T1000 (cell line): ENCODE measurements at places on chromosomes 16 and 17.

DNA sequence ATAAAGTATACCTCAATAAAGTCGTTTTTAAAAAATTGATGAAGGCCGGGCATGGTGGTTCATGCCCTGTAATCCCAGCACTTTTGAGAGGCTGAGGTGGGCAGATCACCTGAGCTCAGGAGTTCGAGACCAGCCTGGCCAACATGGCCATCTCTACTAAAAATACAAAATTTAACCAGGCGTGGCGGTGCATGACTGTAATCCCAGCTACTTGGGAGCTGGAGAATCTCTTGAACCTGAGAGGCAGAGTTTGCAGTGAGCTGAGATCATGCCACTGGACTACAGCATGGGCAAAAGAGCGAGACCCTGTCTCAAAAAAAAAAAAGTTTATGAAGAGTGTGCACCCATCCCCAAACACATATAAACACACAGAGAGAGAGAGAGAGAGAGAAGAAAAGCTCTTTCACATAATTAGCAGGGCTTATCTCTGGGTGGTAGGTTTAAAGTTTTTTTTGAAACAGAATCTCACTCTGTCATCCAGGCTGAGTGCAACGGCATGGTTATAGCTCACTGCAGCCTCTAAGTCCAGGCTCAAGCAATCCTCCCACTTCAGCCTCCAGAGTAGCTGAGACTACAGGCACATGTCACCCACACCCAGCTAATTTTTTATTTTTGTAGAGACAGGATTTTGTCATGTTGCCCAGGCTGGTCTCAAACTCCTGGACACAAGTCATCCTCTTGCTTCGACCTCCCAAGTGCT lies 3.0 kb downstream of the SREBF1 start:
- no peak for DNase-seq

DNA sequence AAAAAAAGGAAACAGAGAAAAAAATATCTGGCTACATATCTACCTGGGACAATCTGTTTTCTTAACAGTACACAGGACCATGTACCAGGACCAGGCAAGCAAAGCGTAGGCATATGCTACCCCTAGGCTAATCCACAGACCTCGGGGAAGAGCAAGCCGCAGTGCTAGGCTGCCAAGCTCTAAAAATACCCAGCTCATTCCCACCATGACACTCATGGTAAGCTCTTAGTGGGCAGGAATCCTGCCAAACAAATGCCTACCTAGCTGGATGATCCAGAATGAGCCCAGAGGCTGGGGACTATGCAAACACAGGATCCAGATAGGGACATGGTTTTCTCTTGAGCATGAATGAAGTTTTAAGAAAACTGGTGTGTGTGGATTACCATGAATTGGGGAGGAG lies 95.6 kb downstream of the GRIN2A start:
- no peak for DNase-seq

GRCh38 chr16:57966204-57966771 lies 4.6 kb downstream of the CNGB1 start:
- no peak for DNase-seq

- DNase-seq: no peak
Measured at GRCh38 chr16:64096689-64097088, 1025.2 kb downstream of the CDH11 start.

DNA sequence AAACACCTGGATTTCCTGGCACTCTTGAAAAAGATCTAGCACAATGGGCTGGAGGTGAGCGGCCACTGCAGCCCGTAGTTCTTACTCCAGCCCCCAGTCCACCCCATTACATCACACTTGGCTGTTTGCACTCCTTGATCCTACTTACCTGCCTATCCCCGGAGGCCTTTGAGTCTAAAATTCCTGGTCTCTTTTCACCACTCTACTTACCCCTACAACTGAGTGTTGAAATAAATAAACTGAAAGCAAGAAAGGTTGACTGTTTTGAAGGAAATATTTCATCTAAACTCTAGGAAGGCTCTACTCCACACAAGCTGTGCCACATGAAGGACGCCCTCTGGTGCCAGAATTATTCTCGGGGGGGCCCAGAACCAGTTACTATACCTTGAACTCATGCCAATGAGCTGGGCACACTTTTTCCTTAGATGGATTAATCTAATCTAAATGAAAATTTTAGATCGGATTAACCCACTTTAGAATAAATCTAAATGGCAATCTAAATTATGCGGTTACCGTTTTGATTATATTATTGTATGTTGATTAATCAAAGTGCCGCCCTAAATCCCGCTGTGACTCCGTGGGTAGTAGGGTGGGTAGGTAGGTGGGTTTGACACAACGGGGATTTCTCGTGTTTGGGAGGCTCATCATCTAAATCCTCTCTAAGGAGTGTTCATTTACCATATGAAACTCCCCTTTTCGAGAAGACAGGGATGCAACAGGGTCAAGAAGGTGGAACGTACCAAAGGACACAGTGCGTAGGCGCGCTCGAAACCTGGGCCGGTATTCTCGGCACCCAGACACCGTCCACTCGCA lies 651 bp upstream of the EIF1 start:
- DNase-seq: no peak

DNA sequence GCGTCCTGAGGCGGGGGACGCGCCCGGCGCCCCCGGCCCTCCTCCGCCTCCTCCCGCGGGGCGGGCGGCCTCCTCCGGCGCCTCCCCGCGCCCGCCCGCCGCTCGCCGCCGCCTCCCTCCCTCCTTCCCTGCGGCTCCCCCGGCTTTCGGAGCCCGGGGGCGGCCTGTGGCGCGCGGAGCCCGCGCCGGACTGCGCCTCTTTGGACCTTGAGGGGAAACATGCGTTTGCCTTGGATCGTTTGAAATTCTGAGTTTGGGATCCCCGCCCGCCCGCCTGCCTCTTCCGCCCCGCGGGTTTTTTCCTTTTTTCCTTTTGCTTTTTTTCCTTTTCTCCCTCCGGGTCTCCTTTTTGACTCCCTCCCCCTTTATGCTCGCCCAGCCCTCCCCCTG lies 390 bp downstream of the ZNRF1 start:
- DNase-seq: no peak

- DNase-seq: no peak
Measured at GRCh38 chr17:44786551-44787081, 27.8 kb downstream of the ADAM11 start.

DNA sequence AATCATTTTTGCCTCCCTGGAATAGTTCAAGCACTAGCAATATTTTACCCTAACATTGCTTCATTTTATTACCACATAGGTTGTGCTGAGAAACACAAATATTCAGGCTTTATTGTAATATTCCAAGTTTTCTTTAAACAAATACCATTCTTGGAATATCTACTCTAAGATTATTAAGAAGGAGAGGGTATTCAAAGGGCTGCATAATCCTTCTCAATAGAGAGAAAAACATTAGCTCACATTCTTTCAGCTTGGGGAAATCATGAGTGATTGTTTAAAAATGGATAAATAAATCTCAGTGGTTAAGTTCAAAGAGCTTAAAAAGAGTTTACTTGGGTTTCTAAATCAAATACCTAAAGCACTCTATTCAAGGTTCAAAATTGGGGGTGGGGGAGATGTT lies 111.9 kb upstream of the CORO6 start:
- no peak for DNase-seq

DNA sequence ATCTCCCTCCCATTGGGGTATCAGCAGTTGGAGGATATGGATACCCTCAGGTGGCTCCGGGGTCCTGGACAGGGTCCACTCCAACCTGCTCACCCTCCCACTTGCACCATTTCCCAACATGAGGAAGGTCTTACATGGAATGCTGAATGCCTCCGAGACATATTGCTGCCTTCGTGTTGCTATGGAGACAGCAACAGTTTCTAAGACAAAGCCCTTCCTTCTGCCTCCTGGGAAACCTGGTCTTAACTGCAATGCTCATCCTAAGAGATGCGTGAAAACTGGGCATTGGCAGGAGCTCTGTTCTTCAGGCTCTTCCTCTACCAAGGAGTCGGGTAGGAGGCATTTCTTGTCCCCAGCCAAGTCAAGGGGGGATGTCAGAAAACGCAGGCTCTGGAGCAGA lies 45.2 kb downstream of the ST3GAL2 start:
- DNase-seq: no peak

GRCh38 chr16:59047114-59047513 lies 313.0 kb upstream of the GOT2 start:
- no peak for DNase-seq

- DNase-seq: peak; percentile 88
Measured at GRCh38 chr17:28661635-28662526, at the start of the genes SDF2 and SUPT6H. TSS of gene SDF2 (minus strand) at chr17:28661906. CDS start at chr17:28661876, 30 bp downstream. TSS of gene SUPT6H (plus strand) at chr17:28662205. CDS start at chr17:28673402, 11,197 bp downstream.

- DNase-seq: no peak
Measured at GRCh38 chr17:63042256-63042812, 76.3 kb downstream of the TANC2 start.

- no peak for DNase-seq
Measured at GRCh38 chr16:78494674-78495073, 395.2 kb downstream of the WWOX start.

- DNase-seq: no peak
Measured at GRCh38 chr17:57071991-57072944, 12.8 kb upstream of the AKAP1 start.

GRCh38 chr17:56987283-56987834 lies 9.4 kb downstream of the SCPEP1 start:
- DNase-seq: no peak

DNA sequence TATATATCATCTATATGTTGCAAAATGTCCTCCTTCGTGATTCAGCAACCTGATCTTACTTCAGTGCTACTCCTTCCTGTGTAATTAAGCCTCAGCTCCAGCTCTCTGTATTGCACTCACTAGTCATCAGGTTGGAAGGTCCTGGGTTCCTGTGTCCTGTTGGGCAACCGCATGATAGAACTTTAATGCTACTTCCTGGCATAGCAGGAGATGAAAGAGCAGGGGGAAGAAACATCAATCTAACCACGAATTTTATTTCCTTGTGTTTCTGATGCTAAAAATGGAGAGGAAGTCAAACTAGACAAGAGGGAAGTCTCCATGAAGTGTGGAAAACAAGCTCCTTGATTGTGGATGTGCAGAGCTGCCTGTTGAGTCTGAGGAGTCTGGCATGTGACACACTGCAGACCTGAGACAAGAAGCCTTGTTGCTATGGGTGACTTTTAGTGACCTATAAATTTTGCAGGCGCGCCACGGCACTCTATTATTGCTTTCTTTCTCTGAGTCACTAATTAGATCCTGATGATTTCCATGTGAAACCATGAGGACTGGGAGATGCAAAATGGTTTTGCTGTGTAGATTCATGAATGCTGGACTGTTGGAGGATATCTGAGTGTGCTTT lies 25.6 kb downstream of the IGSF6 start:
- DNase-seq: peak; percentile 55

GRCh38 chr16:30381291-30382041 lies 895 bp downstream of the SEPTIN1 start:
- DNase-seq: no peak

- no peak for DNase-seq
Measured at GRCh38 chr17:13418891-13419290, 182.8 kb downstream of the HS3ST3A1 start.
